ENCODE measurements at places on chromosomes 2 and 18.

DNA sequence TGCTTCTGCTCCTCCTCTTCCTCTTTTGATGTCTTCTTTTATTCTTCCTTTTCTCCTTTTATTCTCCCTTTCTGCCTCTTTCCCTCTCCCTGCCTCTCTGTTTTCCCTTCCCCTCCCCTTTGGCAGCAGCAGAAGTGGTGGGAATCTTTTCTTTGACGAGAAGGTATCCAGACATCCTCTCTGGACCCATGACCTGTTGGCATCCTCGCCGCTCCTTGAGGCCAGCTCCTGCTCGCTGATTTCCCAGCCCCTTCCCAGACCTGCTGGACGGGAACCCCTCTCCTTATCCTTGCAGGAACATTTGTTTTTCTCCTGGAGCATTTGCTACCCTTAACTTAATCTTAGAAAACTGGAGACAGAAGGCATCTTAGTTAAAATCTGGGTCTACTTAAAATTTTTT, 130.5 kb downstream of the LPIN1 start:
- DNase-seq, result no peak

DNA sequence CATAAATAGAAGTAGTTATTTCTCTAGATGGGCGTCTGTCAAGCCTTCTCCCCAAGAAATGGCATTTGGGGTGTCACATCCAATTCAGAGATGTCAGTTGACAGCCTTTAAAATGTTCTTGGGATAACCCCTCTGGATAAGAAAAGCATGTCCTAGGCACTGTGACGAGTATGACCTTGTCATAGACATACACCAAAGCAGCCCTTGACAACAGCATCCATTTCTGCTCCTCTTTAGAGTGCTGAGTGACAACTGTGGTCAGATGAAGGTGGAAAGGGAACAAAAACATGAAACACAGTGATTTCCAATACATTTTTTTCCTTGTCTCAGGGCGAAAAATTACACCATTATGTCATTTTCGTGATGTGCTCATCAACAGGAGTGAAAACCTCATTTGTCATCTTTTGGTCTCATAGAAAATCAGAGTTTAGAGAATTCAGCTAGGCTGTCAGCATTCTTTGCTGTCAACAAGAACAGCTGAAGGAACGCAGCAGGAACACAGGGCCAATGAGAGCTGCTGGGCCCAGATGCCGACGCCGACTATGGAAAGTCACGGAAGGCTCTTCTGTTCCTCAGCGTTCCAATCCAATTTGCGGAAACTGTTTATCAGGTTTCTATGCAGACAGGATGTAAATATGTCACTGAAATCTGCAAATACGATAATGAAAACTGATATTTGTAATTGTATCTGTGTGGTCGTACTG, 193.2 kb downstream of the ICOS start:
- DNase-seq, result no peak

GRCh38 chr2:197890168-197890567, 85.8 kb downstream of the PLCL1 start:
- no peak for DNase-seq

DNA sequence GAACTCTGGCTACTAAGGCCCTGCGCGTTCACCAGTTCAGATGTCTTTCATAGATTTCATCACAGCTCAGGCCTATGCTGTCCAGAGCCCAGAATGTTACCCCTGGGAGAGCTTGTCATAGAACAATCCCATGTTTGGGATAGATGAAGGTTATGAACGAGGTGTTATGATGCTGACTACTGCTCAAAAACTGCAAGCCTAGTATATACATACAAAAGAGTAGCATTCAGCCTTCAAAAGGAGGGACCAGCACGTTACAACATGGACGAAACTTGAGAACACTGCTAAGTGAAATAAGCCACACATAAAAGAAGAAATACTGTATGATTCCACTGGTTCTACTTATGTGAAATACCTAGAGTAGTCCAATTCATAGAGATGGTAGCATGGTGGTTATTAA, 401.9 kb downstream of the NBAS start:
- DNase-seq, result no peak

DNA sequence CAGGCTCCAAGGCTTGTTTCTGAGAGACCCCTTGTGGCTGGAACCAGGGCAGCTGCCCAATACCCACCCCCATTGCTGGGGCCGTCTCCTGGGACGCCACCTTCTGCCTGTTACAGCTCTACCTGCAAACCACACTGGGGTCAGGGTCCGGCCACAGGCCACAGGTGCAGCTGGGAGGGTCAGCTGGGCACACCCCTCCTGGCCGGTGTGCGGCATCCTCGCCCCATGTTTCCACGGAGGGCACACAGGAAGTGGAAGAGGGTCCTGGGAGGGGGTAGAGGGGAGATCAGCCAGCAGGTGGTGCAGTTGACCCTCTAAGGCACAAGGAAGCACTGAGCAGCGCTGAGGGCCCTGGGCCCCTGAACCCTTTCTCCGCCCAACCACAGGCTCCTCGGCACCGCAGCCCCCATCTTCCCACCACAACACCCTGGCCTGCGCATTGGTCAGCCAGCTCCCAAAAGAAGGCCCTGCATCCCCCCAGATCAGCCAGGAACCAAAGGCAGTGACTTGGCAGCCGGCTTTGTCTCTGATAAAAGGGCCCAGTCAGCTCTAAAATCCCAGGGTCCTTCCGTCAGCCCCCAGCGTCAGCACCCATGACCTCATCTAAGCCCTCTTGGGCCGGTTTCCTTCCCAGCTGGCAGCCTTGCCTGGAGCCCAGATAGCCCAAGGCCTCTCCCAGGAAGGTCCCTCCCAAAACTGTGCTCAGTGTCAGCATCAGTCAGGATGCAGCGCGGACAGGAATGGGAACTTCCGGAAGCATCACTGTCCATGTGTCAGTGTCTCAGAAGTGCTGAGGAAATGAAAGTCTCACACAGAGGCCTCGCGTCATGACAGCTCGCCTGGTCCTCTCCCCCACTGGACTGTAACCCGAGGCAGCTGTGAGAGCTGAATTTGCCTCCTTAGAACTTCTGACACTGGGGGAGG, 1.7 kb downstream of the ERFE start:
- no peak for DNase-seq

GRCh38 chr2:160209516-160209856, 9.4 kb upstream of the ITGB6 start:
- DNase-seq, result peak; percentile 89

- DNase-seq, result no peak
These were observed 117.3 kb downstream of the FEZ2 start for GRCh38 chr2:36480636-36481035.

DNA sequence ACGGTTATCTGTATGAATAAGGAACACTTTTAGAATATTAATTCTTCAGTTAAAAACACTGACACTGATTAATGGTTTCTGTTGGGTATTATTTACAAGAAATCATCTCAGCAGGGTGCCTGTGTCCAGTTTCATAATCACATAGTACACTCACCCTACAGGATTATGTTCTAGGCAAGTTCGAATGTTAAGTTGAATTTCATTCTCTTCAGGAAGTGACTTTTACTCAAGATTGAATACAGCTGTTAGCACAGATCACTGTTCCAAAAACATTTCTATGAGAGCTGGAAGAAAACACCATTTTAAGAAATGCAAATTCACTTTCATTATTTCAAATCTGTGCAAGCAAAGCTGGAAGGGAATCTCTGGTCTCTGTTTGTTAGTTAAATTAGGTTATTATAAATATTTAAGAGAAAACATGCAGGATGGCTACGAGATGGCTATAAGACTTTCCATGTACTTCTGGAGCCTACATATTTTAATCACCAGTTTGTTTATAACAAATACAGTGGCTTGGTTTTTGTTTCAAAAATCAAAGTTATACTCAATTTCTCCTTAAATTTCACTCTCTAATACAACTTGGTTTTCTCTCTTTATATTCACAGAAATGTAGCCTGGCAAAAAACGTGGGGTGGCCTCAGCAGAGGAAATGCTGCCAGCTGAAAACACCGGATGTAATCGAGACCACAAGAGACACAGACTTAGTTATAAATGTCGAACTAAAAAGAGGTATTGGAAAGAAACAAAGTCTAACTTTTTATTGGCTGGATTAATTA, 65.8 kb downstream of the RBMS1 start:
- peak; percentile 93 for DNase-seq

DNA sequence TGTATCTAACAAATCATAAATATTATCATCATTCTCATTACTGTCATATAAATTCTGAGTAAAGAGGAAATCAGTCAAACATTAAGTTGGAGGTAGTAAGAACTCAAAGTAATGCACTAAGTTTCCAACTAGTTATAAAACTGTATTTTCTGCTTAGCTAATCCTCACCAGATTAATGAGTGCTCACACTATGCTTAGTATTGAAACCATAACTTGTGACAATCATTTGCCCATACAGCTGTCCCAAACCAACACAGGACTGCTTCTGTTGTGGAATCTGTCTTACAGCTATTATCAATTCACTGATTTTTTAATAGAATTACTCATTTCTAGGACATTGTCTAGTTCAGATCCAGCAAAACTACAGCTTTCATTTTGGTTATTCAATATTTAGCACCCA, 41.5 kb upstream of the TANK start:
- no peak for DNase-seq

GRCh38 chr18:55097456-55098170, 138.4 kb upstream of the CCDC68 start:
- DNase-seq, result peak; percentile 67

DNA sequence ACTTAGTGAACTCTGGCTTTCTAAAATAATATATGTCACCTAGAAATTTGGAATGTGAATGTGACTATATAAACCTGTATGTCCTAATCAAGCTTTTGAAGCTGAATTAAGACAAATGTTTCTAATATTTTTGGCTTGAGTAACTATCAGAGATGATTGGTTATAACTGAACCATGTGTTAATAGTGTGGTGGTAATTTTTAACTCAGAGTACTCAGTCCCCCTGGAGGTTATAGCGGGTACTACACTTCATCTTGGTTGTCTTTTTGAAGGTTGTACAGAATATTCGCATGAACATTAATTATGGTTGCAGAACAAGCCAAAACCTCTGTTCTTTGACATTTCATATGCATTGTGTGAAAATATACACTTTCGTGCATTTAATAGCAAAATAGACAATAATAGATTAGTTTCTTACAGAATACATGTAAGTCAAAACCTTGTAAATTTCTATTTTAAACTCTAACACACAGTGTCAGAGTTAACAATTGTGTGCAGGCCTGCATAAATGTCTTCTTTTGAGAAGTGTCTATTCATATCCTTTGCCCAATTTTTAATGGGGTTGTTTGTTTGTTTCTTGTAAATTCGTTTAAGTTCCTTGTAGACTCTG, 86.0 kb downstream of the OSBPL6 start:
- peak; percentile 76 for DNase-seq

DNA sequence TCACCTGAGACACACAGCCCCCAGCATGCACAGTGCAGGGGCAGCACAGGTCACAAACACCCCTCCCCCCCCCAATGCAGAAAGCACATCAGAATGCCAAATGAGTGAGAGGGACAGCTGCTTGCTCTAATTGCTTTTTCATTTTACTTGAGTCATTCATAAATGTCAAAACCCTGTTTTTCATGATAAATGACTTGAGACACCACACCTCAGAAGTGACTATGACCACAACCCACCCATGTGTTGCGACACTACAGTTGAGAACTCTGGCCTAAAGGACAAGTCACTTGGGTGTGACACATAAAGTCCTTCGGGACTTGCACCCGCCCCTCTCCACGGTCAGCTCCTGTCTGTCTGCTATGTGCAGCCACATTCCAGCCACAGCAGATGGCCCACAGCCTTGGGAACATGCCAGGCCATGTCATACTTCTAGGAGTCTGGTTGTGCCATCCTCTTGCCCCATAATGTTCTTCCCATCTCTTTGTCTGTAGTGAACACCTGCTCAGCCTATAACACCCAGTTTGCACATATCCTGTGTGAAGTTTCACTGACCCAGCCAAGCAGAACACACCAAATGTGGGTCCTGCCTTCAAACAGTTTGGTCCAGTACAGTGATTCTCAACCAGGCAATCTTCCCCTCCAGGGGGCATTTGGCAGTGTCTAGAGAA, 30.2 kb upstream of the RIOK3 start:
- DNase-seq, result peak; percentile 57

GRCh38 chr2:41853427-41854191, 194.2 kb upstream of the PKDCC start:
- peak; percentile 71 for DNase-seq

- peak; percentile 82 for DNase-seq
These were observed 789.4 kb downstream of the LRP1B start for GRCh38 chr2:141341444-141341843.

GRCh38 chr18:78902795-78903435, 76.7 kb upstream of the SALL3 start:
- DNase-seq, result no peak

GRCh38 chr2:120852200-120852815, 116.6 kb downstream of the GLI2 start:
- no peak for DNase-seq

DNA sequence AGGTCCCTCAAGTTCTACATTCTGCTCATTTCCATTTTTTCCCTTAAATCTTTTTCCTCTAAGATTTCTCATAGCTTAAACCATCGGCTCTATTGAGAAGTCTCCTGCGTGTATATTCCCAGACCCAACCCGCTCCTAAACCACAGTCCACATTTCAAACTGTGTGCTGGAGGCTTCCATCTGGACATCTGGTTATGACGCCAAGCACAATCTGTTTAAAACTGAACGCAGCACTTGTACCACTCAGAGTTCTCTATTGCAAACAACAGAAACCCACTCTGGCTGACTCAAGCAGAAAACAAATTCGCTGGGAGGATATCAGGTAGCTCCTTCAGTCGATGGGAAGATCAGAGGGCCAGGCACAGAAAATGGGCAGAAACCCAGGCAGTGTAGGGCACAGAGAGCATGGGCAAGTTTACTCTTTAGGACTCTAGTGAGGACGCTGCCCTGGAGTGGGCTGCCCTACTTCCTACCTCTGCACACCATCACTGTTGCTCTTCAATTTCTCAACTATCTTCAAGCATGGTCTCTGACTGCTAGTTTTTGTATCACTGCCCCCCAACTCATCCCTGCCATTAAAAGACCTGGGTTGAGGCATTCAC, 5.6 kb upstream of the EML4 start:
- DNase-seq, result peak; percentile 38

GRCh38 chr2:230226051-230226551, 565 bp downstream of the SP140 start:
- DNase-seq, result no peak

DNA sequence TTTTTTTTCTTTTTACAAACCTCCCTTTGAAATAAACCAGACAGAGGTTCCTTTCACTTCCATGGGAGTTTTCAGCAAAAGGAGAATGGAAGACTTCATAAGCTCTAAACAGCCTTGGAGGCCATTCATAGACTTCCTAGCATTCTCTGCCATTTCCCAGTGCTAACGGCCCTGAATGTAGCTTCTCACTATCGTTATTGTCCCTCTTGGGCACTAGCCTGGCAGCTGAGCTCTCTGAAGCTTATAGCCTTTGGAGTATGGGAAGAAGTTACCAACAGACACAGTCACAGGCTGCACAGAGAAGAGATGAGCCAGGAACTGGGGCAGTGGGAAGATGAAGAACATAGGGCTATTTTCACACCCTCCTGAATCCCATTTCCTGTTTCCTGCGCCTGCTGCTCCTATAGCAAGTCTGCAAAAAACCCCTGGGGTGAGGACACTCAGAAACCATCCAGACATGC, 29.1 kb upstream of the EPC2 start:
- DNase-seq, result no peak

All from fibroblast of mammary gland (primary cell).